ENCODE measurements at places on chromosomes 11 and 22.

DNA sequence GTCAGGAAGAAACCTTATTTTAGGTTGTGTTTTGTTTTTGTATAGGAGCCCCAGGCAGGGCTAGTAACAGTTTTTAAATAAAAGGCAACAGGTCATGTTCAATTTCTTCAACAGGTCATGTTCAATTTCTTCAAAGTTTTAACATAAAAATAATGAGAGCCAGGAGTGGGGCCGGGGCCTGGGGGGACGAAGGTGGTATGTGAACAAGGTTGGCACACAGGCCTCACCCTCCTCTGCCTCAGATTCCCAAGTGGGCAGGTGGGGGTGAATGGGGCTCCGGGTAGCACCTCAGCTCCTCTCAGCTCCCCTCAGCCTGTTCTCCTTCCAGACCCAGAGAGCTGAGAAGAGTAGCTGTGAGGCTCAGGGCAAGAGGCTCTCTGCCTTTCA lies 4.4 kb downstream of the DERL3 start:
- DNase-seq, result no peak

DNA sequence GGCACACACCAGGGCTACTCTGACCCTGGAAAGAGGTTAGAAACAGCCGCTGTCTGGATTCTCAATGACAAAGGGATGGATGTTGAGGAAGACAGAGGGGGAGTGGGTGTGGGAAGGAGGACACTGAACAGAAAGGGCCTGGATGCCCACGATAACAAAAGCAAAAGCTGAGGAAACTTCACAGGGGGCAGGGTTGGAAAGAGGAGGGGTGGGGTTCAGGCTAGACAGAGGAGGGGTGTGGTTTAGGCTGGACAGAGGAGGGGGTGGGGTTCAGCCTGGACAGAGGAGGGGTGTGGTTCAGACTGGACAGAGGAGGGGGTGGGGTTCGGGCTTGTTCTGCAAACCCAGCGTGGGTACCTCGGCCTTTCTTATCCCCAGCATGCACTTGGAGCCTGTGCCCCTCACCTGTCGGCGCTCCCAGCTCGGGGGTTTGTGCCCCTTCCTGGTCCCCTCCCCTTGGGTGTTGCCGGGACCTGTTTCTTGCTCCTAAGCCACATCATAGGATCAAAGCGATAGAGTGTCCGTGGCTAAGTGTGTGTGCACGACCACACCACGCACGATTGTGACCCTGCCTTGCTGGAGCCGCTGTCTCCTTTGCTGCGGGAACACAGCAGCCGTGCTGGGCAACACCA lies 75.6 kb downstream of the BRD1 start:
- no peak for DNase-seq

- DNase-seq, result no peak
Measured at GRCh38 chr22:39897841-39898240, 3.0 kb upstream of the GRAP2 start.

DNA sequence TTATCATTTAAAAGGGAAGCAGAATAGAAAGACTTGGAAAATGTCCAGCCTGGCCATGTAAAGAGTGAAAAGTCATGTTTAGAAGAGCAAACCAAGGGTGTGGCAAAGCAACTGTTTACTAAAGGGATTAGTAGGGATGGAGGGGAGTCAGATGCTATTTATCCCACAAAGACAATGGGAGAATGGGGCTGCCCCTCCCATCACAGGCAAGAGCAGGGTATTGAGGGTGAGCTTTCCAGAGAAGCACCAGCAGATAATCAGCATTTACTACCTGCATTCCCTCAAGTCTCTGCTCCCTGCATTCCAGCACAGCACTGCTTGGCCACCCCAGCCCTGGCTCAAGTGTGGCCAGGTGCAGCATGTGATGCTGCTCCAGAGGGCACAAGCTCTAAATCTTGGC lies 18.5 kb upstream of the QSER1 start:
- DNase-seq, result no peak

DNA sequence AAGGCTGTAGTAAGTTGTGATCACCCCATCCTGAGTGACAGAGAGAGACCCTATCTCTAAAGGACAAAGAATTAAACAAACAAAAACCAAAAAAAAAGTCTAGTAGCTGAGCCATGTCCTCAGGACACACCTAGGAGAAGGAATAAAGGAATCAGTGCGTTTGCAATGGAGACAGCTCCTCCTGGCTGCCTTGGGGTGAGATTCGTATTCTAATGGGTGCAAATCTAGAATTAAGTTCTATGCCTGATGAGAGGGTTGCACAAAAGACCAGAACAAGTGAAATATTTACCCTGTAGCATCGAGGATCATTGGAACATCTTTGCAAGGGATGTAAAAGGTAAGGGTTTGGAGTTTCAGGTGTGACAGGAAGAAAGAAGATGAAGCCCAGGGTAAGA lies 70.3 kb upstream of the BMAL1 start:
- no peak for DNase-seq

DNA sequence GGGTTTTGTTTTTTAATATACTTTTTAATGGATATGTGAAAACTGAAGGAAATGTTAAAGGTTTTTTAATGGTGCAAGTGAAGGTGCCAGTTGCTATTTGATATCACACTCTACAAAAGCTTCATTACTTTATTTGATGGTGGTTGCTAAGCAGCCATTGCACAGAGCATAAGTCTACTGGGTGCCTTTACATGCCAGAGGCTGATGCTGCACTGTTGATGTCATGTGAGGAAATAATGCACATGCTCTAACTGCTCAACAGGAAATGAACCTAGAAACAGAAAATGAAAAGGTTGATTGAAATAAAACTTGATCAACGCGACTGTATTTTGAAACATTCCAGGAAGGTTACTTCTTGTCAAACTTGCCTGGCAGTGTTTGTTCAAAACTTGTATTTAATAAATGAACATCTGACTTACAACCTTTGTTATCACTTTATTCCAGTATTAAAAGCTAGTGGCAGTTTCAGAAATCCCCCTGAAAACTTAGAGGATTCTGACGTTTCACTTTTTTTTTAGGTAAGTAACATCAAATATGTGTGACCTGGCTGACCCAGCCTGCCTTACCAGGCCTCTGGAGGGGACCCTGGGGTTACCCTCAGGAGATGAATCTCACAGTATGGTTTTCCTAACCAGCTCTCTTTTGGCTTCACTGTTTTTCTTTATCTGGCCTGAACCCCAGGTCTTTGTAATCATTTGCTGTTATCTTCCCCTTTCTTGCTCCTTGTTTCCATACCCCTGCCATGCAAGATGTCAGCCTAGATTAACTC lies 2.4 kb upstream of the ATP5MG start:
- peak; percentile 12 for DNase-seq

DNA sequence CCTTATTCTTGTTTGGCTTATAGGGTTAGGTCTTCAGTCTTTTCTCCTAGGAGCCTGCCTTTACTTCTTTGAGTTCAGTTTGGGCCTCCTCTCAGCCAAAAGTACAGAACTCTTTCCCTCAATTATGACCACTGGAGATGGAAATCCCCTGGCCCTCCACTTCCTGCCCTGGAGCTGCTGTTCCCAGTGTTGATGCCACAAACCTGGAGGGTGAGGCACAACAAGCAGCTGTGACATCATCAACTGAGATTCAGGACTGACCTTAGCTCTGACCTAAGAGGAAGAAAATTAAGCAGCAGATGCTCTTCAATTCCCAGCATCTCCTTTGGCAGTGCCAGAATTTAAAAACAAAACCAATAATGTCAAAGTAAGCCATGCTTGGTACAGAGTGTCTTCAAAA lies 3.0 kb downstream of the ABTB2 start:
- DNase-seq, result no peak

- no peak for DNase-seq
Measured at GRCh38 chr11:112537846-112538330, 277.2 kb upstream of the PLET1 start.

- DNase-seq, result no peak
Measured at GRCh38 chr11:81032906-81033305, 1592.1 kb upstream of the TENM4 start.

DNA sequence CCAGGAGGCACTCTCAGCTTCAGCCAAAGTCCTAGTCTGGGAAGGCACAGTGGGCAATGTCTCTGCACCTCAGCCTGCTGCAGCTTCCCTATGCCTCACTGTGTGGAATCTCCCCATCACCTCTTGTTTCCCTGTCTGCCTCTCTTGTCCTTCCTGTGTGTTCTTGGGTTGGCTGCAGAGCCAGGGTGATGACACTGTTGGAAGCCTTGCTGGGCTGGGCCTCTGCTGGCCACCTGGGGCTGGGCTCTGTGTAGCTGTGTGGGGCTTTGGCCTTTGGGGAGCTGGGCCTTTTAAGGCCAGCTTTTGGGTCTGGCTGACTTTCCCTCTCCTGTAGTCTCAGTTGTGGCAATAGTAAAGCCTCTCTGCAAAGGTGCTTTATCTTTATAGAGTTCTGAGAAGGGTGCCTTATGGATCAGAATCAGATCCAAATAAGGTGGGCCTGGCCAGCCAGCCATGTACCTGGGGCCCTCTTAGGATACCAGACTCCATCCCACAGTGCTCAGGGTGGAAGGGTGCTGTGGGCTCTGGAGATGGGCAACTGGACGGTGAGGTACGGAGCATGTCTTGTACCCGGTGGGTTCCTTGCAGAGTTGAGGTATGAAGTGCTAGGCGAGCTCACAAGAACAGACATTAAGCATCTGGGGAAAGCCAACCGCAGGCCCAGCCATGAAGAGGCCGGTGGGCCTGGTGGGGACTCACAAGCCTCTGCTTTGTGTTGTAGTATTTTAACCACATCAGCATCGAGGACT lies 10.3 kb upstream of the RANBP1 start:
- no peak for DNase-seq

- no peak for DNase-seq
Measured at GRCh38 chr11:135001581-135001980, 589.5 kb upstream of the B3GAT1 start.

DNA sequence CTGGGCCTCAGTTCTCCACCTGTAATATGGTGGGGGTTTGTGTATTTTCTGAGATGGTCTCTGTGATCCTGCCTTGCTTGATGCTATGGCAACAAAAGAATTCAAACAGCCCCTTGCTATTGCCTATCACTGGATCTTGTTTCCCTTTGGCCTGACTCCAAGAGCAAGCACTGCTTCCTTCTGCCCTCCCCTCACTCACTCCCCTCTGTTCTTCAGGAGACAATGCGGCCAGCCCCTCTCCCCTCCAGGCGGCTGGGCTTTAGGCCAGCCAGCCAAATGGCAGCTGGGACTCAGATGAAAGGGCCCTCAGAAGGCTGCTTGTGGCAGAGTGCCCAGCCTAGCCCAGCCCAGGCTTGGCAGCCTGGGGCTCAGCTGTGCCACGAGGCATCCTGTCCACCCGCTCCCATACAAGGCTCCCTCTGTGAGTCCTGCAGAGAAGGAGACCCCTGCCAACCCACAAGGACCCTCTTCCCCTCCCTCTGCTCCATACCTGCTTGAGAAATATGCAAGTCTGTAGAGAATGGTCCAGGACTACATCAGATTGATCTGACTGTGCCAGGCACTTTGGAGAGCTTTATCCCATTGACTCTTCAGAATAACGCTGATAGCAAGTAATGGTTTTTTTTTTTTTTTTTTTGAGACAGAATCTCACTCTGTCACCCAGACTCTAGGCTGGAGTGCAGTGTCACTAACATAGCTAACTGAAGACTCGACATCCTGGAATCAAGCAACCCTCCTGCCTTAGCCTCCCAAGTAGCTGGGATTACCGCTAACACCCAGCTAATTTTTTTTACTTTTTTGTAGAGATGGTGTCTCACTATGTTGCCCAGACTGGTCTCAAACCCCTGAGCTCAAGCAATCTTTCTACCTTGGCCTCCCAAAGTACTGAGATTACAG lies 7.6 kb upstream of the KCTD14 start:
- DNase-seq, result no peak

GRCh38 chr11:132942611-132943356 lies 589.5 kb downstream of the OPCML start:
- DNase-seq, result no peak

DNA sequence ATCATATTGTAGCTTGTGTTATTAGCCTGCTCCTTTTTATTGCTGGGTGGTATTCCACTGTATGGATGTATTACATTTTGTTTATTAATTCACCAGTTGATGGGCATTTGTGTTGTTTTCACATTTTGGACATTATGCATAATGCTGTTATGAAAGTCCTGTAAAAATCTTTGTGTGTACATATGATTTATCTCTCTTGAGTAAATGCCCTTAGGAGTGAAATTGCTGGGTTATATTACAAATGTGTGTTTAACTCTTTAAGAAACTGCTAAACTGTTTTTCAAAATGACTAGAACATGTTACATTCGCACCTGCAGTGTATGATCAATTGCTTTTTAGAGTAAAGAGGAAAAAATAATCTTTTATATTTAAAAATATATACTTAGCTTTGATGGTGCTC lies 54.4 kb upstream of the TP53I11 start:
- no peak for DNase-seq

- no peak for DNase-seq
Measured at GRCh38 chr22:18133452-18133851, 16.5 kb upstream of the USP18 start.

DNA sequence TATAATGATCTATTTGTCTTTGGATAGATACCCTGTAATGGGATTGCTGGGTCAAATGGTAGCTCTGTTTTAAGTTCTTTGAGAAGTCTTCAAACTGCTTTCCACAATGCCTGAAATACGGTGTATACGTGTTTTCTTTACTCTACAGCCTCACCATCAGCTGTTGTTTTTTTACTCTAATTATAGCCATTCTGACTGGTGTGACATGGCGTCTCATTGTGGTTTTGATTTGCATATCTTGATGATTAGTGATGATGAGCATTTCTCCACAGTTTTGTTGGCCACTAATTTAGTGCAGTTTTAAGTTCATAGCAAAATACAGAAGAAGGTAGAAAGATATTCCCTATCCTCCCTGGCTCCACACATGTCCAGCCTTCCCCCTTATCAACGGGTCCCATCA lies 26.3 kb upstream of the VPREB1 start:
- no peak for DNase-seq

- no peak for DNase-seq
Measured at GRCh38 chr11:27420722-27421572, 51.6 kb downstream of the LGR4 start.

- no peak for DNase-seq
Measured at GRCh38 chr11:61542024-61542461, 33.5 kb downstream of the LRRC10B start.

DNA sequence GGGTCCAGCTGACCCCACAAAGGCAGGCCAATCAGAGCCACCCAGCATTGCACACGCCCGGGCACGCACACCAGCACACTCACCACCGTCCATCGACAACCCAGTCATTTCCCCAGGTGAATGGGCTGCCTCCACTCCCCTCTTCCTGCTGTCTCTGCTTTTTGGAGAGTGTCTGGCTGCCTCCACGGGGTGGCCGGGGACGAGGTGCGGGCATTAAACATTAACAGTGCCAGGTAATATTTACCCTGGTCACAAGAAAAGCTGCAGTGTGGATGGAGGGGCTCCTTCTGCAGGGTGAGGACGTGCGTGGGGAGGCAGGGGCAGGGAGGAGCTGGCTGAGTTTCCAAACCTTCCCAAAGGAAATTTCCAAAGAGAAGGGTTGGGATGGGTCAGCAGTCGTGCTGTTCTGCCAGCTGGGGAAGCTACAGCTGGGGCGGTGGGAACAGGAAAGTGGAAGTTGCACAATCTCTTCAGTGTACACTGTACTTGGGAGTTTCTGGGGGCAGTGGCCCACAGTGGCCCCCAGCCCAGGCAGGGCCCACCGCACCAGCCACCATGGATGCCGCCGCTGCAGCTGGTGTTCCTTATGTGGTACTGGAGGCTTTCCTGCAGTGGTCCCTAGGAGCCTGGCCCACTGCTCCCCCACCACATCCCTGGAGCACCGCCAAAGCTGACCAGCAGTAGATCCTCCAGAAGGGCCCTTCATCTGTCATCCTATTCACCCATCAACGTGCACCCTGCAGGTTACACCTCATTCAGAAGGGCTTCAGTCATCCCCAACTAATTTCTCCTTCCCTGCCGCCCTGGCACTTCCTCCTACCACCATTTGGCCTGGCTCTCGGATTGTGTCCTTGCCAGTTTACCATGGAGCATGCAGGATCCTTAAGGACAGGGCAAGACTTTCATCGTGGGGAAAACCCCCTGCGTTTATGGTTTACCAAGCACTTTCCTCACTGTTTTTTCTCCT lies at the start of gene FXYD2:
Gene FXYD2, minus strand, starts transcription at position 174 of the 967 bp plus-strand sequence. Its CDS starts 66 bp downstream, at position 108.
- DNase-seq, result no peak

Data from T-helper 17 cell (primary cell).